ENCODE measurements at places on chromosomes 13 and 19.

DNA sequence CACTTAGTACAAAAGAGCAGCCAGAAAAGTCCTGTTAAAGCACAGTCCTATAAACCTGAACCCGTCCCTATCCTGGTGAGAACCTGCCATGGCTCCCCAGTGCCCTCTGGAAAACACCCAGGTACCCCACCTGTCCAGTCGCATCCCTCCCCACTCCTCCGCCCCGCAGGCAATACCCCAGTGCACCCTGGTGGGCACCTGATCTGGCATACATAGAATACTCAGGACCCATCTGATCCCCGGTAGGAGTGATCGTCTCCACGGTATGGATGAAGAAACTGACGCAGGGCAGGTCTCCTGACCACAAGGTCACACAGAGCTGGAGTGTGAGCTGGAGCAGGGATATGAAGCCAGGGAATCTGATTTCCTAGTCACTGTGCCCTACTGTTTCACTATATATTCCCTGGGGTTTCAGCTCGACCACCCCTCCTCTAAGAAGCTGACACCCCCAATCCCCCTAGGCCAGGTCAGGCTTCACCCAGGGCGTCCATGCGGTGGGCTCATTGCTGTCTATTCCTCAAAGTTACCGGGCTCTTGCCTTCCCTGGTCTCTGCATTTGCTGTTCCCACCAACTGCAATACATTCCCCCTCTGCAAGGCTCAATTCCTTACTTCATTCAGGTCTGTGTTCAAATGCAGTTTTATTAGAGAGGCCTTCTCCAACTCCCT, 12.6 kb downstream of the FBXO46 start:
- no peak for DNase-seq

- DNase-seq: no peak
Observed at GRCh38 chr13:78657699-78658629, 991 bp downstream of the OBI1 start.

DNA sequence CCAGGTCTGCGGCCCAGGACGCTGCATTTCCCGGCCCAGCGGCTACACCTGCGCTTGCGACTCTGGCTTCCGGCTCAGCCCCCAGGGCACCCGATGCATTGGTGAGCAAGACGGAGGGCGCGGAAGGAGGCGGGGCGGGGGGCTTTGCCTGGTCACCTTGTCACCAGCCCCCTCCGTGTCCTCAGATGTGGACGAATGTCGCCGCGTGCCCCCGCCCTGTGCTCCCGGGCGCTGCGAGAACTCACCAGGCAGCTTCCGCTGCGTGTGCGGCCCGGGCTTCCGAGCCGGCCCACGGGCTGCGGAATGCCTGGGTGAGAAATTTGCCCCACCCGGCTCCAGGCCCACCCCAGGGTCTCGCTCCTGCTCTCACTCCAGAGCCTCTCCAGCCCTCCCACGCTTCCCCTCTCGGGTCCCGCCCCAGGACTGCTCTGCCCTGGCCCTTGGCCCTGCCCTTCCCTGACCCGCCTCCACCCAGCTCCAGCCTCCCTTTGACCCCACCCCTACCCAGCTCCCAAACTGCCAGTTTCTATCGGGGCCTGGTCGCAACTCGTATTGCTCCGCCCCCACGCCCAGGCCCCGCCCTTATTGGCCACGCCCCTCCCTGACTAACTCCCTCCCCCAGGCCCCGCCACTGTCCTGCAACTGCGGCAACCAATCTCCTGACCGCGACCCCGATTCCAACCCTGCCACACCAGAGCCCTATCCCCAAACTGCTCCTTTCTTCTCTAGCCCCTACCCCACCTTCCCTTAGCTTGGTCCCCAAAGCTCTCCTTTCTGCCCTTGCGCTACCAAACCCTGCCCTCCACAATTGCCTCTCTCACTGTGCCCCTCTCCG, 8.6 kb downstream of the LTBP4 start:
- DNase-seq: peak; percentile 95

DNA sequence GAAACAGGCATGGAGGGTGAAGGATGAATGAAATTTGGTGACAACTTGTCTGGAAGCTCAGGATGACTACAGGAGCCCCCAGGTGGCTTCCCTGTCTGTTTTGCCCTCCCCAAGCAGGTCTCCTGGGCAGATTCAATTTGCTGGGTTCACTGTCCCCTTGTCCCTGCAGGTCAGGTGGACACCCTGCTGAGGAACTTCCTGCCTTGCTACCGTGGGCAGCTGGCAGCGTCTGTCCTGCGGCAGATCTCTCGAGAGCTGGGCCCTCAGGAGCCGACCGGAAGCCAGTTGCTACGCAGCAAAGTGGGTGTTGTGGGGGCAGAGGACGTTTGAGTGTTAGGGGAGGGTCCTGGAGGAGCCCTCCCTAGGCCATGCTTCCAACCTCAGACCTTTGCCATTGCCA, 19.1 kb downstream of the PGLS start:
- DNase-seq: no peak

- no peak for DNase-seq
Observed at GRCh38 chr19:53655042-53655665, 23.4 kb downstream of the DPRX start.

- peak; percentile 70 for DNase-seq
Observed at GRCh38 chr19:57664269-57665127, 4.2 kb upstream of the ZSCAN4 start.

DNA sequence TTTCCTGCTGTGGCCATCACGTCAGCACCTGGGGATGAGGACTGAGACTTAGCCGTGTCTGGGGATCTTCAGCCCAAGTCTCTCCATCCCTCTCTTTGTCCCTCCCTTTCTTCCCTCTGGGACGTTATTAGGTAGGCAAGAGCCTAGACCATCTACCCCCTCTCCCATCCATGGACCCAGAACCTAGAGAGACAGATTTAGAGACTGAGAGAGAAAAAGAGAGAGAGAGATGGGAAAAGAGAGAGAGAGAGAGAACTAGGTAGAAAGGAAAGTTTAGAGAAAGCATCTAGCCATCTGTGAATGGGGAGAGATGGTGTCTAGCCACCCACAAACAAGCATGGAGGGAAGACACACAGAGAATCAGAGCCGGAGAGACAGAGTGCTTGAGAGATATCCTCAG, 473 bp downstream of the KLK4 start:
- no peak for DNase-seq

DNA sequence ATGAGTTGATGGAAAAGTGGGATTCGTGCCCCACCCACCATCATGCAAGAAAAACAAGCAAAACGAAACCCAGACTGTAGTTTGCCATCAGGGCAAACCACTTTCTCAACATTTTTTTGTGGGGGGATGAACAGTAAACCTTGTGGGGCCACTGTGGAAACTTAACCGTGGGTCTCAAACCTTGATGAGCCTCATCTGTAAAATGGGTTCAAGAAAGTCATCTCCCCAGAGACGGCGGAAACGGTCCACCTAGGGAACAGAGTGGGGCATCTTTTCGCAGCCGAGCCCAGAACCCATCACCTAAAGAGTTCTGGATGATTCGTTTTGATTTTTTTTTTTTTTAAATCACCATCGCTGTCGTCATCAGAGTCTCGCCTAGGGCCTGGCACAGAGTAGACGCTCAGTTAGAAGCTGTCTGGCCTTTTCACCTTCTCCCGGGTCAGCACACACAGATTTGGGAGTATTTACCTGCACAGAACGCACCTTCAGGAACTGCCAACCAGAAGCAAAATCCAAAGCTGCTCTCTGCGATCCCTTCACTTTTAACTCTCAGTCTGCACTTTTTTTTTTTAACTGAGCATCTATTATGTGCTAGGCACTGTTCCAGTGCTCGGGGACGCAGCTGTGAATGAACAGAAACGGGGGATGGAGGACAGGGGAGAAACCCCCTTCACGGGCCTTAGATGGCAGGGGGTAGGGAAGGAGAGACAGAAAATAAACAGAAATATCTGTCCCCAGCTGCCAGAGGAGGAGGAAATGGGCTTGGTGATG, 69.8 kb downstream of the CELF5 start:
- no peak for DNase-seq

GRCh38 chr19:45234089-45234869, 10.9 kb downstream of the EXOC3L2 start:
- no peak for DNase-seq

GRCh38 chr13:26011996-26012821, 39.6 kb downstream of the SHISA2 start:
- no peak for DNase-seq

- DNase-seq: no peak
Observed at GRCh38 chr13:39836038-39836437, 180.6 kb downstream of the COG6 start.

DNA sequence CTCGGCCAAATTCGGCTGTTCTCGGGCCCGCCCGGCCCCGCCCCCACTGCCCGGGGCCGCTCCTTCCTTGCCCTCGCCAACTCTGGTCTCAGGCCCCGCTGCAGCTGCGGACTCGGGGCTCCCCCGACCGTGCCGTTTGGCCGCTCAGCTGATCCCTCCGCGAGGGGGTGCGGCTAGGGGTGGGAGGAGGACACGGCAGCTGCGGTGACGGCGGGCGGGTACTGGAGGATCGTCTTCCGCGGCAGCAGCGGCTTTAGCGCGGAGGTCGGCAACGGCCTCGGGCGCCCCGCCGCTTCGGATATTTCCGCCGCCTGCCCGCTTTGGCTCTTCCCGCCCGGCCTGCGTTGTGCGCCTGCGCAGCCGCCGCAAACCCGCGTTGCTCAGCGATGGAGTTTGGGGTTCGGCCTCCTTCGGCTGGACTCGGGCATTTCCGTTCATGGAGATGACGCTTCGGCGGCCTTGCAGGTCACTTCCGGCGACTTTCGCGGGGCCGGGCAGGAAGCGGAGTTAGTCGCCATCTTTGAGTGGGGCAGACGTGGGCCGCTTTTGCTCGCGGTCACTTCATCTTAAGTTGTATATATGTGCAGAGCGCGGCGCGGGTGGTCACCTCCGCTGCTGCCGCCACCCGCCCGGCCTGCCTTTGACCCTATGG, 338 bp upstream of the UBE2M start:
- DNase-seq: peak; percentile 99

DNA sequence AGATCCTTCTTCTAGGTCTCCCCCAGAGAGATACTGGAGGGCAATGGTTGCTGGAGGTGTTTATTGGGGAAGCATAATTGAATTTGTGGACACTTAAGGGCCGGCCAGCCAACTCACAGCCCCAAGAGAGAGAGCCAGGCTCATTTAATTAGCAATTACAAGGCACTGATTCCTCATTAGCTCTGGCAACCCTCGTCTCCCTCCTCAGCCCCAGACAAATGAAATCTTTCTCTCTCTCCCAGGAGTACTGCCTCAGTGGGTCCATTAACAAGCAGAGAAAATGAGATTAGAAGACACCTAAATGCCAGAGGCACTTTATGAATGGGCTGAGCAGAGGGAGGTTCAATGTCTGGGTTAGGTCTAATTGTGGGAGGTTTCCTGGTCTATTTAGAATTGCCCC, 19.0 kb upstream of the FEM1A start:
- DNase-seq: no peak

- peak; percentile 35 for DNase-seq
Observed at GRCh38 chr19:37933937-37934358, 26.9 kb downstream of the SIPA1L3 start.

- DNase-seq: no peak
Observed at GRCh38 chr13:81148822-81149221, 807.9 kb upstream of the SPRY2 start.

DNA sequence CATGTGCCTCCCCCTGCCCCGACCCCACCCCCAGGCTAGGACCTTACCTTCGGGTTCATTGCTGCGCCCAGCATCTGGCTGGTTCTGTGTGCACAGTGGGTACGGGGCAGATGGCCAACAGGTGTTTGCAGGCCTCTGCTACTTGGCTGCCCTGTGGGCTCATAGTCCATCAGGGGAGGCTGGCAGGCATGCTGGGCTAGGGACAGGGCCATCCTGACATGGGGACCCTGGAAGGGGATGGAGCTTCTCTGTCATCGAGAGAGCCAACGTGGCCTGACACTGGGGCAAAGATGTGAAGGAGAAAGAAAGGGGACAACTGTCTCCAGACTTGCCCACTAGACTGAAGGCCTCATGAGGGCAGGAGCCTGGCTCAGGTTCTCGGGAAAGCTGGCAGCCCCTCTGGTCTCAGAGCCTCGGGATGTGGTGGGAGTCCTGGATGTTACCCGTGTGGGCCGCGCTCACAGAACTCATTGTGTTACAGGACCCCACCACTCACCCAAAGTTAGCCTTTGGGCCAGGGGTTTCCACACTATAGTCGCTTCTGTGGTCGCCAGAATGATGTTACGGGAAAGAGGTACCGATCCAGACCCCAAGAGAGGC, 4.7 kb downstream of the ZNF536 start:
- no peak for DNase-seq

GRCh38 chr13:36829753-36830152, 10.7 kb downstream of the RFXAP start:
- DNase-seq: no peak

GRCh38 chr19:21158523-21159135, 16.8 kb downstream of the ZNF431 start:
- no peak for DNase-seq

DNA sequence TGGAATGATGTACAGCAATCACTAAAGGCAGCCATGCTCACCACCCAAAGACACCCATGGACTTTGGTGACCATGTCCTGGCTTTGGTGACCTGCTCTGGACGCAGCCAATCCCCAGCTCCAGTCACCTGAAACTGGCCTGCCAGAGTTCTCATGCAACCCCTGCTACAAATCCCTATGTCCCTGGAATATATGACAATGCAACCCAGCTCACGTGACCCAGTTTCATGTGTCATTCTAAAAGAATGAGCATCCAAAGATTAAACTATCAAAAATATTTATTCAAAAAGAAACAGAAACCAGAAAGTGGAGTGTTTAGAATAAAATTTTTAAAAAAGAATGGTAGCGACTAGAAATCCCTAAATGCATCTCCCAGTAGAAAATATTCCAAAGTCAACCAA, 203.3 kb upstream of the IRS2 start:
- no peak for DNase-seq

DNA sequence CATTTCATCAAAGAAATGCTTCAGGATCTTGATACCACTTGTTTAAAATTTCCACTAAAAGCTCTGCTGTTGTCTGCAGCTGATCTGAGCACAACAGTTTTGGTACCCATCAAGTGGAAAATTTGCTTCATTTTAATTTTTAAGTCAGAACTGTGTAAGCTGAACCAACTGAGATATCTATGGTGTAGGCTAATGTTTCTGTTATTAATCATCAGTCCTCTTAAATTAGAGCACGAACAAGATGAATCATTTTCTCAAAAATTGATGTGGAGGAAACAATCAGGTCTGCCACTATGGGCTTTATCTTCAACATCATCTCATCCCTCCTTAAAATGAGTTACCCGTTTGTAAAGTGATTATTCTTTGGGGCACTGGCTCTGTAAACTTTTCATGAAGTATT, 221.5 kb upstream of the NBEA start:
- DNase-seq: no peak

GRCh38 chr13:52411629-52412028, 5.7 kb upstream of the THSD1 start:
- no peak for DNase-seq

- no peak for DNase-seq
Observed at GRCh38 chr13:69040898-69041297, 1066.7 kb upstream of the ATXN8OS start.

GRCh38 chr13:24443366-24443765, 69.2 kb downstream of the PARP4 start:
- DNase-seq: no peak

Measured in pancreas (tissue), 10 donors.